ENCODE measurements at places on chromosomes 12 and 14.

DNA sequence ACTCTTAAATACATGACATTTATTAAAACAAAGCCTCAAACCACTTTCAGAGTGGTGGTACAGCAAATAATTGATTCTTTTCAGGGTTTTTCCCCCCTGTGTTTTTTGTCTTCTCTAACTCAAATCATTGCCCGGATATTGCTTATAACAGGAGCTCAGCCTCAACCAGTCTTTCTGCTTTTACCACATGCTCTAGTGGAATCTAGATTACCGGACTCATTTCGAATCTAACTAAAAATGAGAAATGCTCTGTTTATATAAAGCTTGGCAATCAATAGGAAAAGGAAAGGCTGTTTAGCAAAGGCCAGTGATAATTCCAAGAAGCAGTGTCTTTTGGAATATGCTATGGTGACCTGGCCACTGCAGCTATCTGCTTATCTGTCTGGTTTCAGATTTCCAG is 161.5 kb downstream of the ETV6 start:
- no peak for DNase-seq

GRCh38 chr12:91109148-91109564 is 2.1 kb downstream of the LUM start:
- DNase-seq = no peak

- no peak for DNase-seq
Observed at GRCh38 chr14:68791902-68792677, 777 bp downstream of the ZFP36L1 start.

GRCh38 chr12:107474099-107474498 is 211.5 kb upstream of the PWP1 start:
- DNase-seq = no peak

DNA sequence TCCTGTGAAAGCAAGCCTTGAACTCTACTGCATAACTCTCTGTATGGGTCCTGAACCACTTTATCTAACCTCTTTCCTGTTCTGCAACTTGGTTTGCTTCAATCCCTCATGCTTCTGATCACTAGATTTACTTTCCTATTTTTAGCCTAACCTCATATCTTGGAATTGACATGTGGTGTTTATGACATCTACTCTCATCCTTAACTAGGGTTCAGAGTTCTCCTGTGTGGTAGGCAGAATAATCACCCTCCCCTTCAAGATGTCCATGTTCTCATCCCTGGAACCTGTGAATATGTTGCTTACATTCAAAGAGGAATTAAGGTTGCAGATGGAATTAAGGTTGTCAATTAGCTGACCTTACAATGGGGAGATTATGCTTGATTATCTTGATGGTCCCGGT is 67.4 kb upstream of the STXBP6 start:
- no peak for DNase-seq

DNA sequence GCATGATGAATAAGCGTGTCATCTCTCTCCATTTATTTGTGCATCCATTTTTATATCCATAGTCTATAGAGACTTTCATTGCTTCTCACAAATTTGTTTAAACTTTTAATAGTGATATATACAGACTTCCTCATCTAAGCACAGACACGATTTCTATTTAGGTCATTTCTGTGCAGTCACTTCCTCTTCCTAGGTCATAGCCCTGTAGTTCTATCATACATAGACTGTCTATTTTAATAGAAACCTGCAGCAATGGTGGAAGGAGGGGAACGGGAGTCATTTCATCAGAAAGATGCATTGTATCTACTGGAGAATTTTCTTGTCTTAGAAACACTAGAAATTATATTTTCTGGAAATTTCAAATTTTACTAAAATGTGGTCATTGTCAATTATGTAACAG is 133.4 kb upstream of the FGD4 start:
- DNase-seq = no peak

GRCh38 chr12:98371419-98371818 is 144.0 kb upstream of the TMPO start:
- DNase-seq = no peak

DNA sequence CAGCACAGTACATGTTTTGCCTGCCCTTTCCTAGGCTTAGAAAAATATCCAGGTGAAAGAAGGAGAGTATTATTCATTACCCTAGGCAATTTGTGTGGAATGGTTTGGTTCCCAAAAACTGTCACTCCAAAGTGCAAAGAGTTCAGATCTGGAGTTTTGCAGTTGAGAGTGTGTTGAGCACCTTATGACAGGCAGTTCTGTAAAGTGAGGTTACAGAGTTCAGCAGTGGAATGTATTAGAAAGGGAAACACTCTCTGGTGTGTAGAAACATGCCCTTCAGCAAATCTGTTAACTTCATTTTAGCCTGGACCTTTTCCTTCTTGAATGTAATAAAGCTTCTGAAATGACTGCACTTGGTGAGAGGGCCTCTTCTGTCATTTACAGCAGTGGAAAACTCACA is 154.0 kb upstream of the SSTR1 start:
- no peak for DNase-seq

Measured in NCI-H1436 treated with DMSO at 0.1 percent for 48 hours (cell line).